ENCODE measurements at places on chromosomes 7 and 10.

- no peak for DNase-seq
These were observed 668.6 kb downstream of the NRG3 start for GRCh38 chr10:82543631-82544030.

GRCh38 chr7:75916685-75917634 lies 2.0 kb downstream of the POR start:
- no peak for DNase-seq

DNA sequence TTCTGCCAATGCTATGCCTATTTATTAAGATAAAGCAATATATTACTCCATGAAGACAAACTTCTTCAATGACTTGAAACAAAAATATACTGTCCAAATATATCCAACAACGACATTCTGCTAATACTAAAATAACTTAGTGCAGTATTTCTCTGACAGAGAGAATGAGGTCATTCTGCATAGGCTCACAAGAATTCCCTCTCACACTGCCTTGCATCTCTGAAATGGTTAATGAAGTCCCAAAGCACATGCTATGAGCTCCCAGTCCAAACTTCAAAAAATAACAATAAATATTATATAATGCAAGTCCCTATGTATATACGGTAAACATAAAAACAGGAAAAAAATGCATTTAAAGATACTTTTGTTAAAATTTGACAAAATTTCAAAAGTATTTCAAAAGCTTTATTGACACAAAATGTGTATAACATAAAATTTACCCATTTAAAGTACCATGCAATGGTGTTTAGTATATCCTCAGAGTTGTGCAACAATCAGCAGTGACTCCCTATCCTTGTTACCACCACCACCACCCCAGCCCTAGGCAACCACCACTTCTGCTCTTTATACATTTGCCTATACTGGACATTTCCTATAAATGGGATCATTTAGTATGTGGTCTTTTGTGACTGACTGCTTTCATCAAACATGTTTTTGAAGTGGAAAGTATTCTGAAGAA lies 27.6 kb downstream of the CHCHD3 start:
- peak; percentile 58 for DNase-seq

DNA sequence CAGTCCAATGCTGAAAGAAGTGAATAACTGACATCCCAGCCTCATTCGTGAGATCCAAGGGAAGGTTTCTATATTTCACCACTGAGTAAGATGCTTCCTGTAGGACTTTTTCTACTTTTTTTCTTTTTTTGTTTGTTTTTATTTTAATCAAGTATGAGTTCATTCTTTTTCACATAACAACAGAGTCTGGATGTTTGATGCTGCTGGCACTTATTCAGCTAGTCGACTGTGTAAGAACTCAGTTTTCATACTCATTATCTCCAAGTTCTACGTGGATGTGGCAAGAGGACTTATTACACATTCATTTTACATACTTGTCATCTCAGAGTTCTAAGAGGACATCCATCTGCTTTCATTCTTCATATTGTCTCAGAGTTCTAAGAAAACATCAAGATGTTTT lies 86.9 kb downstream of the CPXM2 start:
- DNase-seq: no peak

DNA sequence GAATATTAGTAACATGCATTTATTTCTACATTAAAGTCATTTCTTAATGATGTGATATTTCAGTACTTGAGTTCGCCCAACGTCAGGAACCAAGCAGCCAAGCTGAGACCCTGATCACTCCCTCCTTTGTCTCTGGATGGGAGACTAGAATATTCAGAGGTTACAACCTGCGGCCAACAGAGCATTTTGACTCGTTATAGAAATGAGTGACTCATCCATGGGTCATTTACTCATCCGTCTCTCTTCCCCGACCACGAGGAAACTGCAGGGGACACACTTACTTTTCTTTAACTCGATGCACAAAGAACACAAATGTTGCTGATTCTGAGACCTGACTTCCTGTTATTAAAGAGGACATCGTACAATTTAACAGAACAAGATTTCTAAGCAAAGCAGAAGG lies 343.3 kb downstream of the FRMD4A start:
- DNase-seq: peak; percentile 47

DNA sequence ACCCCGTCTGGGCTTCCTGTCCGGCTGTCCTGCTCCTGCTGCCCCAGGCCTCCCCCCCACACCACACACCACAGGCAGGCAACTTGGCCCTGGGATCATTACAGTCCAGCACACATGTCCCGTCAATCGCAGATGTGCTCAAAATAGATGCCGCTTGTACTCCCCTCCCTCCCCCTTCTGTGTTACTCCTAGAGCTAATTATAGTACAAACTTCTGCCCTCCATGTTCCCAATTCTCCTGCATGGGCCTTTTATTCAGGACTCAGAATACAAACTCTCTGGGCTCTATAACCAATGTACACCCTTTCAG lies at the start of gene SYNPO2L:
TSS of gene SYNPO2L (minus strand) at position 40 of the 309 bp plus-strand sequence. CDS start 107 bp downstream, outside the sequence.
- DNase-seq: no peak

DNA sequence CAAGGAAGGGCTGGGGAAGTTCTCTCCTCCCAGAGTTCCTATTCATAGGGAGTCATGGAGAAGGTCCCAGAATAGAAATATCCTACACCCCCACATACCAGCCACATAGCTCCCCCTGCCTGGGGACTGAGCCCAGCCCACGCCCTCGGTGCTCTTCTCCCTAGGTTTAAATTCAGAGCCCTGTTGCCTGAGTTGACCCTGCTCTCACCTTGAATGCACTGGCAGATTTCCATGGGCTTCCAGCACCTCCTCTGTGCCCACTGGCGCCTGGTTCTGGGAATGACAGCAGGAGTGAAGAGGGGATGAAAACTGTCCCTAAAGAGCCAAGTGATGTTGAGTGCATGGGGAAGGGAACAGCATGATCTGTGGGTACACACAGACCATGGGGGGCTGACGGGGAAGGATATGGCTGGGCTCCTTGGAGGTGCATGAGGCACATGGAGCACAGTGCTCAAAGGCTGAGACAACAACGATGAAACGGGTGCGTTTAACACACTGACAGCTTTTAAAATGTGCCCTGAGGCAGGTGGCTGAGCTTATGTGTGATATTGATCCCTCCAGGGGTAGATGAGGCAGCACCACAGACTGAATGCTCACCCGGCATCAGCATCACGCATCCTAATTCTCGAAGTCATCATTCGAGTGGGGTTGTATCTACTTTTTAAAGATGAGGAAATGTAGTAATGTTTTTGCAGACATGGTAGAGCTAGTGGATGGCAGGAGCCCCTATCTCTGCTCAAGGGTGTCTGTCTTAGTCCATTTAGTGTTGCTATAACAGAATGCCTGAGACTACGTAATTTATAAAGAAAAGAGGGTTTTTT lies 53.7 kb upstream of the IGFBP3 start:
- DNase-seq: no peak

GRCh38 chr10:5860066-5860465 lies 29.6 kb downstream of the ANKRD16 start:
- DNase-seq: peak; percentile 47

DNA sequence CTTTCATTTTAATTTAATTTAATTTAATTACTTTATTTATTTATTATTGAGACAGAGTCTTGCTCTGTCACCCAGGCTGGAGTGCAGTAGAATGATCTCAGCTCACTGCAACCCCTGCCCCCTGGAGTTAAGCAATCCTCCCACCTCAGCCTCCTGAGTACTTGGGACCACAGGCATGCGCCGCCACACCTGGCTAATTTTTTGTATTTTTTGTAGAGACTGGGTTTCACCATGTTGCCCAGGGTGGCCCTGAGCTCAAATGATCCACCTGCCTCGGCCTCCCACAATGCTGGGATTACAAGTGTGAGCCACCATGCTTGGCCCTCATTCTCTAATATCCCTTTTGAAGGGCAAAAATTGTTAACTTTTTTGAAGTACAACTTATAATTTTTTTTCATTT lies 92.9 kb downstream of the XRCC2 start:
- DNase-seq: no peak

DNA sequence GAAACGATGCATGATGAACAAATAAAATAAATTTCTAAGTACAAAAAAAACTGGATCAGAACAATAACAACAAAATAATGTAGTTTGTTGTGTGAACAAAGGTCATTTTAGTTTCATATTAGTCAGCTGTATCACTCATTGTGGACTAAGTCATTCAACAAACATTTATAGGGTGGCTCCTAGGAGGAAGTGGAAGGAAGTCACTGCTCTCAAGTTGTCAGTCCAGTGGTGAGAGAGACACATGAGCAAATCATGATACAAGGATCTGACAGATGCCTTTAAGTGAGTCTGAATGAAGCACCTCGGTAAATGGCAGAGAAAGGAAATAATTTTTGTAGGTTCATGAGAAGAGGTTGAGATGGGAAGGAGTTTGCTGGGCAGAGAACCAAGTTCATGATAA lies 56.8 kb downstream of the EPDR1 start:
- DNase-seq: peak; percentile 53

DNA sequence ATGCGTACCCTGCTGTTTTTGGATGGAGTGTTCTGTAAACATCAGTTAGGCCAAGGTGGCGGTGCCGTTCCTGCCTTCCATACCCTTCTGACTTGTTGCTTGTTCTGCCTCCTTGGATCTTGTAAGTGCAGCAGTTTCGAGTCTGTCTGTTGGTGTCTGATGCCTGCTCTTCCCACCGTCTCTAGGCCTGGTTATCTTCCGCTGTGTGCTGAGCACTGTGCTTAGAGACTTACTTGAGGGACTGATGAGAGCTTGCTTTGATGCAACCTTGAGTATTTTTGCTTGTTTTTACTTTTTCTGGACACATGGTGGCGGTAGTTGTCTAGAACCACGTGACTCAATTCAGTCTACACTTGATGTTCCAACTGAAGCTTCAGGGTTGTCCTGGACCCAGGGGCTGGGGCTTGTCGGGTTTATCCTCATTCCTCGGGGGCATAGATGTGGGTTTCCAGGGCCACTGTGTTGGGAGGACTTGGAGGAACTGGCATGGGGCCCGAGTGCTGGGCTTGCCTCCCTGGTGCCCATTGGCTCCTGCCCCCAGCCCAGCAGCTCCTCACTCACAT lies 14.4 kb upstream of the SPRN start:
- peak; percentile 39 for DNase-seq

DNA sequence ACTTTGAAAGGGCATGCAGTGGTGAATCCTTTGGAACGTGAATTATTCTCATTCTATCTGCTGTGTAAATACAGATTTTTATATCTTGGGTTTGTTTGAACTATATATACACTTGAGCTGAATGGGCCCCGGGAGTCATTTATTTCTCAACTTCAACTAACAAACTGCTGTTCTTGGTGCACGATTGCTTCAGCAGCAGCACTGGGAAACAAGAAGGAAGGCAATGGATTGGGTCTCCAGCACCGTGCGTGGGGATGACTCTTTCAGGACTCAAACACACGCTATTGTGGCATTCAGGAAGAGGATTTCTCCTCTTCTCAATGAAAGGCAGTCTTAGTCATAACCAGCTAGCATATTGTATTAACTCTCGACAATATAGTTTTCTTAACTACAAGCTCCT lies 226.0 kb upstream of the NFE2L3 start:
- DNase-seq: no peak

DNA sequence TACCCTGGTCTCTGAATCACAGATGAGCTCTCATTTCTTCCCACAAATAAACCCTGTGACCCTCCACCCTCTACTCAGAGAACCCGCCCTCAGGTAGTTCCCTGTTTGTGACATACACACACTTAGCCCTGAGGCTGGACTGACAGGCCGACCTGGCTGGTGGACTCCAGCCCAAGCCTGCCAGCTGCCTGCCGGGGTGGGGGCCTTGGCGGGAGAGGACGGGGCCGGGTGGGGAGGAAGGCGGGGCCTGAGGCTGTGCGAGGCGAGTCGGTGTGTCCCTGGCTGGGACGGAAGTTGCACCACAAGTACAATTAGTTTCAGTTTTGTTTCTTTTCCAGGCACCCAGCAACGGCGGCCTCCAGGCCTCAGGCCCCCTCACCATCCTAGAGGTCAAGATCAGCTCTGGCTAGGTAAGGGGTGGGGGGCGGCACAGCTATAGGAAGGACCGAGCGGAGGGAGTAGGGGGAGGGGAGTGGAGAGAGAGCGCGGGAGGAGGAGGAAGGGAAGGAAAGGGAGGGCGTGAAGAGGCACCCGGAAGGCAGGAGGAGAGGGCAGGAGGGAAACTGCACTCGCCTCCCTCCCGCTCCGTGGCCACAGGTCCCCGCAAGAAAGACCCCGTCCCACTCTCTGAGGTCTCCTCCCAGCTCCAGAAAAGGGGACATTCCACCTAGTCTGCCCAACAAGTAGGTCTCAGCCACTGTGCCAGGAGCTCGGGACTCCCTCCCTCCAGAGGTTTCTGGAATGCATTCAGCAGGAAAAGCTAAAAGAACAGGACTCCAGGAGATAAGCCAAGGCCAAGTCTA lies at the start of gene TRIM56:
TSS of gene TRIM56 (plus strand) at position 320 of the 803 bp plus-strand sequence. CDS start 1,832 bp downstream, outside the sequence.
- DNase-seq: peak; percentile 86

DNA sequence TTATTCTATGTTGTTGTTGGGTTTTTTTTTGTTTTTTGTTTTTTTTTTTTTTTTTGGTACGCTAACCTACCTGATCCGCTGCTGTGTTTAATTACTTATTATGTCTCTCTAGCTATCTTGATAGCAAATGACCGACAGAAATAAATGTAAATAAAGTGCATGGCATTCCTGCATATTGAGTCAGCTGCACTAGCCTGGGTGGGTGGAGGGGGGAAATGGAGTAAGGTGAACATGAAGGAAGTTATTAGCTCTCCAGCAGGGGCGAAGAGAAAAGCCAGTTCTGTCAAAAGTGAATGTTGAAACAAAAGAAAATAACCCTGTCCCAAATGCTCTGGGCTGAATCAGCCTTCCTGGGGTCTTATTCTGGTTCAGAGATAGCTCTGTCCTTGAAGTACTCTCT lies 210.7 kb upstream of the MDFIC start:
- DNase-seq: no peak

DNA sequence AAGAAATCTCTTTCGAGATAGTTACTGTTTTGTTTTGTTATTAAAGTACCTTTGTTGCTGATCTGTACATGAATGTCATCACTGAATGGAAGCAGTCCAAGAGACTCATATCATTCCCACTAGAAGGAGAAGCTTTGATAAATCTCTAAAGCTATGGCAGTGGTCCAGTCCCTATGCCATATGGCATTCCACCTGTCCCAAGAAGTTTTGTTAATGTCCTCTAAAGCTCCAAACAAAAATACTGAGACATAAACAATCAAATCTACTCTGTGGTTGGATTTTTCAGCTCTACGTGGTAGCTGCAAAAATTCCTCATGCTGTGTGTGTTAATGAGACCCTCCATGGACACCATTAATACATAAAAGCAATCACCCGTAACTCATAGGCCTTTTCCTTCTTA lies 94.1 kb downstream of the LRRN3 start:
- DNase-seq: no peak

- no peak for DNase-seq
These were observed 8.3 kb upstream of the COL1A2 start for GRCh38 chr7:94386416-94386815.

Measured in suppressor macrophage treated with lipopolysaccharide for 4 hours (primary cell).